ENCODE measurements at places on chromosomes 5 and 9.

DNA sequence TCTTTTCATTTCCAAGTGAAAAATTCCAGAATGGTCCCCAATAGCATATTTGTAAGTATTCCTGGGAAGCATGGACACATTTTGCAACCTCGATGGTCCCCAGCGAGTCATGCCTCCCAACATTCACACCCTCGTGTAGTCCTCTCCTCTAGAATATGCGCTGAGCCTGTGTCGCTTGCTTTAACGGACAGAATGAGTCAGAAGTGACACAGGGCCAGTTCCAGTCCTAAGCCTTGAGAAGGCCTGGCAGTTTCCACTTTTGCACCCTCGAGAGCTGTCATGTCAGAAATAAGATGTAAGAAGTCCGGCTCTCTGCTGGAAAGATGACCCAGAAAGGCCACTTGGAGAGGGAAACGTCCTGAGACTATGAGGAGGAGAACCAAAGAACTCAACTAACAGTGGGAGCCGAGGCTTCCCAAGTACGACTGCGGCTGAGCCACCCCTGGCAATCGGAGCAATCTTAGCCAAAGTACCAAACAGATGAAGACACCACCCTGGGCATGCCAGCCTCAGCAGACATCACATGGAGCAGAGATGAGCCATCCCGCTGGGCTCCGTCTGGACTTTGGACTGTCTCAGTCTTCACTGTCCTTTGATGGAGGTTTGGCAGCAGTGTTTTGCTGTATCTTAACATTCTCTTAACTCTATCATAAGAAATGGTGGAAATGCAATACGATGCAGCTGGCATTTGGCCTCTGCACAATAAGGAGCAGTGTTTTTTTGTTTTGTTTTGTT lies 42.6 kb upstream of the GFPT2 start:
- no peak for DNase-seq

DNA sequence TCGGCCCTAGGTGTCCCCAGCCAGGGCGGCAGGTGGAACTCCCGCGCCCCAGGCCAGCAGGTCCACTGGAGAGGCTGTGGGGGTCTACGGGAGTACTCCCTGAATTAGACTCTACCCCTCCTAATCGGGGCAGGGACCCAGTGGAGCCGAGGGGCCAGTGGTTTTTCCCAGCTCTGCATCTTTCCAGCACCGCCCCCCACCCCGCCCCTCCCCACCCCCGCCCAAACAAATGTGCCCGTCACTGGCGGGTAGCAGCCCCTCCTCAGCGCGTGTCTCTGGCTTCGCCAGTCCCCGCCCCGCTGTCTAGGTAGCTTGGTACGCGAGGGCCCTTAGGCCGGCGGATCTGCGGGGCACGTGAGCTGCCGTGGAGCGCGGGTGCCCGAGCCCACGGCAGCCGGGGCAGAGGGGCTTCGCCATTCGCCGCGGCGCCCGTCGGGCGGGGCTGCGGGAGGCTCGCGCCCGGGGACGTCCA lies 7.0 kb downstream of the UNC5A start:
- no peak for DNase-seq

- no peak for DNase-seq
Observed at GRCh38 chr5:95237324-95237723, 47.6 kb downstream of the MCTP1 start.

DNA sequence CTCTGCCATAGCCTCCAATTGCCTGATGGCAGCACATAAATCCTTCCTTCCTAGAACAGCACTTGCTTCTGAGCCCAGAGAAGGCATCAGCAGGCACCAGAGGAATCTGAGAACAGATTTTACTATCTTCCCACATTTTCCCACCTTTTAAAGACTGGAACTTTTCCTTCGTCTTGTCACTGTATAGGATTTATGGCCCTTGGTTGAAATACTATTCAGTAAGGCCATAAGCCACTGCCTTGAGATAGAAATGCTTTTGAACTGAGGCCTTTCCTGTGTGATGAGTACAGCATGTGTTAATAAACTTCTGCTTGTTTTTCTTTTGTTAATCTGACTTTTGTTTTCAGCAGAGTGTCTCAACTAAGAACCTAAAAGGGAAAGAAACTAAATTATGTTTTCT lies 84.3 kb downstream of the MRPS27 start:
- no peak for DNase-seq

- DNase-seq, result no peak
Observed at GRCh38 chr9:94779693-94780290, 53.3 kb downstream of the AOPEP start.

DNA sequence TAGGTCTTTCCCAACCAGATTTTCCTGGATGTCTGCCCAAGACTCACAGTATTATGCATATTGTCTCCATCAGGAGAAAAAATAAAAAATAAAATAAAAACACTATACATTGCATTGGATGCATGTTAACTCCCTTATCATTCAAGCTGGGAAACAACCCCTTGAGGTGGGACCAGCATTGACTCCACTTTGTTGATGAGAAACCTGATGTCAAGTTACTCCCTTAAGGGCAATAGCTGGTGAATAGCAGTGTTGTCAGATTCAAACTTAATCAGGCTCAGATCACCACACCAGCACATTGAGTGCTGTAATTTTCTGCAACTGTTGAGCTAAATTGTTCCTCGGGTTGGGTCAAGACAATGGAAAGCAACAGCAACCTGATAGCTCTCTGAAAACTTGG lies 264.0 kb upstream of the TRIM32 start:
- DNase-seq, result no peak

DNA sequence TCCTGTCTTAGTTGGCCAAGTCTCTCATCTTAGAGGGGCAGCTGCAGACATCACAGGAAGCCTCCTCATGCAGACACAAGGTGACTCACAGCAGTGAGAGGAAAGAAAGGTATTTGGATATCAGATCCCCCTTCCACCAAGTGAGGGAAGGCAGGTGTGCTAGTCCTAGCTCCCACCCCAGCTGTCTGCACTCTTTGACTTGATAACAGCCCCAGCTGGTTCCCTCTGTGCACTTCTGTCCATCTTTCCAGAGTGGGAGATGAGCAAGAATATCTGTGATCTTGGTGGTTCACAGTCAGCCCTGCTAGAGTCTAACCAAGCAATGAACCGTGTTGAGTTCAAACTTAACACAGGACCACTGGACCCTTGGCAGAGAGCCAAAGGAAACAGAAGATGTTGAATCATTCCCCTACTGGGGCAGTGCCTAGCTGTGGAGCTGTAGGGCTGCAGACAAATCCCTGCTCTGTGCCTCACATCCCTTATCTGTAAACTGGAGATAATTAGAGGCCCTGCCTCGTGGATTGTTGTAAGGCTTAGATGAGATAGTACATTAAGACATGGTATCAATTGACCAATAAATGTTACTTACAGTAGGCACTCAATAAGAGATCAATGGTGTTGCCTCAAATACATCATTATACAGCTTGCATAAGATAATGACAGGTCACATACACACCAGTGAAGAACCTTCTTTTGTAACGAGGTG lies 39.1 kb downstream of the SH3RF2 start:
- DNase-seq, result no peak

DNA sequence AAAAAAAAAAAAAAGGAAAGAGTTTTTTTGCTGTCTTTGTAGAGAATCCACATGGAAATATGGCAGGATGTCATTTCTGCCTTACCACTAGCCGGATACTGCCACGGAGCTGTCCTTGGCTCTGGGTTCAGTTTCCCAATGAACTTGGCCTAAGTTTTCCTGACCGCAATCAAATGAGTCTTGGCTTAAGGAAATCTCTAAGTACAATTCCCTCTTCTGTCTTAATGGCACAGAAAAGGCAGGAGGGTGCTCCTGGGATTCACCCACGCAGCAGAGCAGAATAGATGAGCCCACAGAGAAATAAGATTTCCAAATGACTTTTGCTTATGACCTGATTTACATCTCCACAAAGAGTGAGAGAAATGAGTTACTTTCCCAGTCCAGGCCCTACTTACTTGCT lies 284.0 kb upstream of the VLDLR start:
- DNase-seq, result no peak

DNA sequence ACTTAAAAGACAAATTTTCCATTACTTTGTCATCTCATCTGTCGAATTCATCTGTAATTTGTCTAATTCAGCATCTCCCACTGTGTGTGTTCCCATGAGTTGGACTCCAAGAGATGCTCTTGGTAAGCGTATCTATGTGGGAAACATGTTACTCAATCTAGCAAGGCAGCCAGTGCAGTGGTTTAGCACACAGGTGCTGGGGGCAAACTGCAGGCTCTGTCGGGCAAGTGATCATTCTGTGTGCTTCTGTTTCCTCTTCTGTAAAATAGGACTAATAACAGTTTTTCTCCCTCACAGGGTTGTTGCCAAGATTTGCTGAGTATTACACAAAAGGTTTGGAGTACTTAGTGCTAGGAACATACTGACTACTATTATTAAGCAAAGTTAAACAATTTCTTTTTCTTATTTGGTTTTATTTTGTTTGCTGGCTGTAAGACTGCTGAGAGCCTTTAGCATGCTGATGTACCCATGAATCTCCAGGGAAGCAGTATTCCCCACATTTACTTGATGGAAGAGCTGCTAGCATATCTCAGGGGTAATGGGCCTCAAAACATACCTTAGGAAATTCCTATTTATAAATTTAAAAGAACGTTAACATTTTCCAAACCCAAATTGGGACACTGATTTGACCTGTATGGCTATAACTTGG lies 709 bp upstream of the GAPT start:
- DNase-seq, result no peak
